ENCODE measurements at places on chromosomes 4 and X.

DNA sequence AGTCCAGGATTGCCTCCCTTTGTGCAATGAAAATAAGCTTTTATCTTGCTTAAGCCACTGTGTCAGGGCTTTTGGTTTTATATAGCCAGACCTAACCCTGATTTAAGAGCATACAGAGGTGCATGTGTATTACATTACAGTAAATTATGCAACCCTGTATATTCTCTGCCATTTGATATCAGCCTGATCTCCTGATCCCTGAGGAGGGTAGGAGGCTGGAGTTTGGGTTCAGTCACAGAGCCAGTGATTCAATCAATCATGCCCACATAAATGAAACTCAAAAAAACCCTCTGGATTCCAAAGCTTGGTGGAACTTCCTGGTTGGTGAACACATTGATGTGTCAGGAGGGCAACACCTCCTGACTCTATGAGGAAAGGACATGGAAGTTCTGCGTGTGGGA is 7.3 kb upstream of the KLHL8 start:
- DNase-seq: no peak

GRCh38 chrX:51851507-51852085 is 41.8 kb upstream of the MAGED1 start:
- DNase-seq: no peak

DNA sequence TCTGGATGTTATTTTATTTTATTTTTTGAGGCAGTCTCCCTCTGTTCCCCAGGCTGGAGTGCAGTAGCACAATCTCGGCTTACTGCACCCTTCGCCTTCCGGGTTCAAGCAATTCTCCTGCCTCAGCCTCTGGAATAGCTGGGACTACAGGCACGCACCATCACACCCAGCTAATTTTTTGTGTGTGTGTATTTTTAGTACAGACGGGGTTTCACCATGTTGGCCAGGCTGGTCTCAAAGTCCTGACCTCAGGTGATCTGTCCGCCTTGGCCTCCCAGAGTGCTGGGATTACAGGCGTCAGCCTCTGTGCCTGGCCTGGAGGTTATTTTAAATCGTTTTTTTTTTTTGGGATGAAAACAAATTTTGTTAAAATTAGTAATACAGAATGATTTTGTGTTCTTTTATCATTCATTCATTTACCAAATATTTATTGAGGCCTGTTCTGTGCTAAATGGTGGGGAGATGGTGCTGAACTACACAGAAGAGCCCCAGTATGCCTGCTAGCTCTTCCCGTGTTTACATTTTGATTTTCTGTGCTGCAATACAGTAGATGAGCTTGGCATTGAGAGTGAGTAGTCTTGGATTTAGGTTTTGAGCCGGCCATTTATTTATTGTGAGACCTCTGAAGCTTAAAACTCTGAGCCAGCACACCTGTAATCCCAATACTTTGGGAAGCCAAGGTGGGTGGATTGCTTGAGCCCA is 22.7 kb downstream of the ADD1 start:
- no peak for DNase-seq

DNA sequence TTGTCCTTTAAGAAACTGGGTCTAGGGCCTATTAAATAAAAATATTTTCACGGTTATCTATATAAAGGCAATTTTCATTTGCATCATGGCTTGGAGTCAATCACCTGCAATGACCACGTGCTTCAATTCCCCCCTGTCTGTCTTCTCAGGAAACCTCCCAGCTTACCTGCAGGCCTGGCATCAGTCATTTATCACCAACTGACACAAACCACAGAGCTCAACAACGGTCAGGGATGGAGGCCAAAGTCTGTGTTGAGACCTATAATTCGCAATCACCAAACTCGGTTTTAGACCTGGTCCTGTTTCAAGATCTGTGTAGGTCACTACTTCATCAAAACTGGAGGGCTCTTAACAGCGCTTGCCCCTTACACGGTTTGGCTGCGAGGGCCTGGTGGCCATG is 1.9 kb downstream of the SLC9A7 start:
- no peak for DNase-seq

DNA sequence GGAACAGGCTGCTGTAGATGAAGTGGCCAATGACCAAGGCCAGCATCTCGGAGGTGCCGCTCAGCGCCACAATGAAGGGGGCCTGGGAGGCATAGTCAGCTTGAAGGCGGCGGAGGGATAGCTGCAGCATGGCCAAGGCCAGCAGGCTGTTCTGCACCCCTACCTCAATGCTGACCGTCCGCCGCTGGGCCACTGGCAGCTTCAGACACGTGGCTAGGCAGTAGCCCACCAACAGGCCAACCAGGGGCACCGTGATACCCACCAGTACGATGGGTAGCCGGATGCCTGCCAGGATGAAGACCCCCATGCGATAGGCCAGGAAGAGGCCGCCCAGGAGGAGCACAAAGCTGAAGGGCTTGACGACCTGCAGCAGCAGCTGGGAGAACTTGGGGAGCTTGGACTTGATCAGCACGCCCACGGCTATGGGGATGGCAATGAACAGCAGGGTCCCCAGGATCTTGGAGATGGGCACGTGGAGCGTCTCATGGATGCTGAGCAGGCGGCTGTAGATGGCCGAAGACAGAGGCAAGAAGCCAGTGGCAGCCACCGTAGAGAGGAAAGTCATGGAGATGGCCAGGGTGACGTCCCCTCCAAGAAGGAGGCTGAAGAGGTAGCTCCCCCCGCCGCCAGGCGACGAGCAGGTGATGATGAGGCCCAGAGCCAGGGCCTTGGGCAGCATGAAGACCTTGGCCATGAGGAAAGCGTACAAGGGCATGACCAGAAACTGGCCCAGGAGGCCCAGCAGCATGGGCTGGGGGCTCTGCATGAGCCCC is 1.3 kb upstream of the UBL4A start:
- no peak for DNase-seq

- no peak for DNase-seq
Observed at GRCh38 chrX:124194199-124194598, 138.3 kb upstream of the TEX13D start.

- DNase-seq: no peak
Observed at GRCh38 chr4:94454405-94454804, 2.7 kb downstream of the PDLIM5 start.

DNA sequence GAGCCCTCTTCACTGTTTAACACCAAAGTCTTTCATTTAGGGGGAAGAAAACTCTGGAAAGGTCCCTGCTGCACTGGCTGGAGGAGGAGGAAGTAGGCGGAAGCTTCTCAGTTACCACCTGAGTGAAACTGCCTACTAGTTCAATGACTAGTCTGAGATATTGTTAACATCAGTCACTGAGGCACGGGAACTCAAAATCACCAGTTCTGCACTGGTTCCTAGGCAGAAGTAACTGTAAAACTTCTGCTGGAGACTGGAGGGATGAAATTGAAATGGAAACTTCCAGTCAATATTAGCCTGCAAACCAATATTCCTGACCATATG is 178.3 kb downstream of the SNCA start:
- no peak for DNase-seq

DNA sequence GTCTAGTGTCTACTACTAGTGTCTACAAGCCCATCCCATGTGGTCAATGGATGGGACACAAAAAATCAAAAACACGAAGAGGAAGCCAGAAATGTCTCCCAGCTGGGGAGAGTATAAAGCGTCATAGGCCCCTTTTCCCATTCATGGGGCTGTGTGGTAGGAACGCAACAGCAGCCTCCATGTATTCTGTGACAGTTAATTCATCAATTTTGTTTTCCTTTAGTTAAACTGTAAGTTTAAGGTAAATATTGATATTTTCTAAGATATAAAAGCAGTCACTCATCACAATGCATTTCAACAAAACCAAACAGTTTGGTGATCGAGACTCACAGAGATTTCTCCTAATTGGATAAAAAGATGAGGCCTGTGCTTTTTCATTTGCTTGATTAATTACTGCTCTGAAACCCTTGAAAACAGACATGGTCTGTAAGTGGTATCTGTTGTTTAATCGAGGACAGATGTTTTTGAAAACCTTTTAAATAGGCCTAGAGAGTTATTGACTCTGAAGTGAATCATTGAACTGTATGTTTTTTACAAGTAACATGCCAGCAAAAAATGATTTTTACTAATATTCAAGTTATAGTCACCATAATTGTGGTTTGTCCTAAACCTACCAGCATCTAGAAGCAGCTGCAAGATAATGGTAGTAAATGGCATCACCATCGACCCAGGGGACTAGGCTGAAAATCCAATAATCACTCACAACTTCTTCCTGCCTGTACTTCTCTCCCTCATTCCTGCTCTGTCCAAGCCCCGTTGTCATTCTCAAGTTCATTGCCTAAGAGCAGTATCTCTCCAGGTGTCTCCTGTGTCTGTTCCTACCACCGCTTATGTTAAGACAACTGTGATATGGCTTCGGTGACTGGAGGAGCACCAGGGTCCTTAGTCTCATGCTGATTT is 87.7 kb upstream of the SHISA3 start:
- DNase-seq: no peak

DNA sequence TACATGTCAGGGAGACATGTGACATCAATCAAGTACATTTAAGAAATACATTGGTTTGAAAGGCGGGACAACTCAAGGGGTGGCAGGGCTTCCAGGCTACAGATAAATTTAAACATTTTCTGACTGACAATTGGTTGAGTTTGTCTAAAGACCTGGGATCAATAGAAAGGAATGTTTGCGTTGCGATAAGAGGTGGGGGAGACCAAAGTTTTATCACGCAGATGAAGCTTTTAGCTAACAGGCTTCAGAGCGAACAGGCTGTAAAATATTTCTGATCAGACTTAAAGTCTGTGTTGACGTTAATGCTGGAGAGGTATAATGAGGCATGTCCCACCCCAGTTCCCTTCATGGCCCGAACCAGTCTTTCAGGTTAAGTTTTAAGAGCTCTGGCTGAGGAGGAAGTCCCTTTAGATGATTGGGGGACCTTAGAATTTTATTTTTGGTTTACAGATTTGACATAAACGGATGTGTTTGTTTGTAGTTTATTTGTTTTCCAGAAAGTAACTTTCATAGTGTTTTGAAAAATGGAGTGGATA is 346.7 kb upstream of the RASGEF1B start:
- DNase-seq: no peak

DNA sequence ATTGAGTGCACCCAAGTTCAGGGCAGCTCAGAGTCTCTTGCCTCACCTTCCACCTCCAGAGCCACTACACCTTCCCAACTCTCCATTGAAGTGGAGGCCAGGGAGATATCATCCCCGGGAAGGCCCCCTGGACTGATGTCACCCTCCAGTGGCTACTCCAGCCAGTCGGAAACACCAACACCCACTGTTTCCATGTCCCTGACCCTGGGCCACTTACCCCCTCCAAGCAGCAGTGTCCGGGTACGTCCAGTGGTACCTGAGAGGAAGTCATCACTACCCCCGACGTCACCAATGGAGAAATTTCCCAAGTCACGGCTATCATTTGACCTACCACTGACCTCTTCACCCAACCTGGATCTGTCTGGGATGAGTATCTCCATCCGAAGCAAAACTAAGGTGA is 7.8 kb upstream of the RTL5 start:
- DNase-seq: no peak

DNA sequence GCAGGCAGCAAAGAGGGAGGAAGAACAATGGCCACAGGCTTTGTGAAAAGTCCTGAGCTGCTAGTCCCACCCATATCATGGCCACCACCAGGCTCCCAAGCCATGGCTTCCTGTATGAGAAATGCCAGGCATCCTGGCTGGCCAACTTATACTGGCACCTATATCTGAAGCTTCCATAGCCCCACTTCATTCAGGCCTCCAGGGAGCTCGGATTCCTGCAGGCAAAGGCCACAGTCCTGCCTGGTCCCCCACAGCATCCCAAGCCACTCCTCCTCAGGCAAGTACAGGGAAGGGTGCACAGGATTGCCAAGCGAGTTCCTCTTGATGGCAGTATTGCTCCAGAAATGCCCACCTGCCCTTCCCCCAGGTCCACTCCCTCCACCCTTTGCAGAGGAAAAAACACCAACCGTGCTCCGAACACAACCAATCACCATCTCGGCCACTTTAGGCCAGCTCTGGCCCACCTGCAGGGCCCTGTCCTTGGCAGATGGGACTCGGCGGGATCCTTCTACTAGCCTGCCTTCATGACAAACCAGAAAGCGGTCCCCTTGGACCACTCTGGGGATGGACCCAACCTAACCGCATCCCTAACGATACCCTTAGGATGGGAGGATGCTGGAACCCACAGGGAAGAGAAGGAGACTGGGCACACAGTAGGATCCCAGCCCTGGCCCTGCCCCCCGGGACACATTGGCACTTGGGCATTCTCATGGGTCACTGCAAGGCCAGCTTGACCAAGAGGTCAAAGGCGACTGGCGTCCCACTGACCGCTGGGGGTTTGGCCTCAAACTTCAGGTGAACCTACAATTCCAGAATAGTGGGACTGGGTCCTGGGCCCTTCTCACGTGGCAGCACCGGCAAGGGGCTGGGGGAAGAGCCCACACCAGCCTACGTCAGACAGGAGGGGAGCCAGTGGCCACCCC is 220.4 kb upstream of the AGTR2 start:
- DNase-seq: no peak

DNA sequence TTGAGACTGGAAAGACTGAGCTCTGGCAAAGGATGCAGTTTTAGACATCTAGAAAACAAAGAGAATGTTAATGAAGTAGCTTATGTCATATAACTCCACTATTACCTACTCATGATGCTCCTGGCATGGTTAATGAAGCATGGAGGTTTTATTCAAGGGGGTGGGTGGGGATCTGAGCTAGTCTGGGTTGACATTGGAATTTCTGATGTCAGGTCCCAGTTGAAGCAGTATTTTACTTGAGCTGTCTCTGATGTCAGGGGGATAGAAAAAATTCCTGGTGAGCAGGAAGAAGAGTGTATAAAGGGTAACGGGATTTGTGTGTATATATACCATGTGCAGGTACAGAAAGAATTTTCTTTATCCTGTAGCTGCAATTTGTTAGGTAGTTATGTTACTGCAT is 102.0 kb downstream of the ELOVL6 start:
- DNase-seq: no peak

- no peak for DNase-seq
Observed at GRCh38 chr4:63526251-63526650, 883.0 kb downstream of the TECRL start.

GRCh38 chr4:155941085-155941790 is 12.4 kb downstream of the CTSO start:
- no peak for DNase-seq

GRCh38 chrX:43016021-43016420 is 238.1 kb upstream of the PPP1R2C start:
- DNase-seq: no peak

GRCh38 chr4:126777649-126778048 is 855.1 kb upstream of the INTU start:
- DNase-seq: no peak

DNA sequence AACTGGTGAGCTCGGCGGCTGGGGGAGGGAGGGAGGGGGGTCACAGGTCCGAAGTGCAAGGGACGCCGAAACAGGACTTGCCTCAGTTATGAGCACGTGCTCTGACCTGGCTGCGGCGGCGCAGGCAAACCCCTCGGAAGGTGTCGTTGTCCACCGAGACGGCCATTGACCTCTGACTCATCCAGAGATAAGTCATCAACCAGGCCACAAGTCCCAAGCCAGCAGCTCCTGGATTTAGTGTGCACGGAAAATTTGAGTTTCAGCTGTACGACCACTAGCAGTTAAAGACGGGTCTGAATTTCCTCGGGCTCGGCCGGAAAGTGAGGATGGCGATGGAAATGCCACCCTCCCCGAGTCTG is 674 bp downstream of the SH3D19 start:
- DNase-seq: no peak

GRCh38 chr4:83440148-83440814 is 15.3 kb downstream of the HELQ start:
- no peak for DNase-seq

GRCh38 chr4:138655985-138656384 is 359.6 kb upstream of the NOCT start:
- no peak for DNase-seq
